ENCODE measurements at places on chromosomes 12 and 14. TPM values are rescaled to one million over a fixed set of nuclear protein-coding genes. Genes with fewer than 3 reads are reported as not detected.

Gene CIDEB
- polyA plus RNA-seq = 3.6 TPM

Gene CYP27B1
- polyA plus RNA-seq = not detected

Gene PMCH
- polyA plus RNA-seq = 2.1 TPM

Gene AMN
- polyA plus RNA-seq = not detected

Gene ALDH1L2
- polyA plus RNA-seq = 7.7 TPM

Gene CCNT1
- 17.9 TPM for polyA plus RNA-seq

Gene CLEC4A
- 3.8 TPM for polyA plus RNA-seq

Gene SOAT2
- not detected for polyA plus RNA-seq

Gene NANOG
- 0.09 TPM for polyA plus RNA-seq

Gene EML1
- polyA plus RNA-seq = 14.9 TPM

Gene RPGRIP1
- 0.74 TPM for polyA plus RNA-seq

Gene CCDC177
- polyA plus RNA-seq = 0.13 TPM

Gene AKAP6
- polyA plus RNA-seq = 142 TPM

Gene RNASE3
- 2.3 TPM for polyA plus RNA-seq

Gene CIROP
- polyA plus RNA-seq = not detected

Gene TBPL2
- polyA plus RNA-seq = not detected

Gene BCL11B
- 0.26 TPM for polyA plus RNA-seq

Gene CCDC197
- not detected for polyA plus RNA-seq

Gene PTPRB
- 3.1 TPM for polyA plus RNA-seq

Gene KRT3
- not detected for polyA plus RNA-seq

Gene NFATC4
- 0.81 TPM for polyA plus RNA-seq

Gene IRF9
- polyA plus RNA-seq = 7.2 TPM

Gene FOXN4
- 0.40 TPM for polyA plus RNA-seq

Gene RNASE1
- polyA plus RNA-seq = 37.8 TPM

Gene FRMD6
- polyA plus RNA-seq = 2.0 TPM

Gene LHX5
- 3.1 TPM for polyA plus RNA-seq

Gene CMKLR1
- polyA plus RNA-seq = not detected

Gene TAS2R10
- polyA plus RNA-seq = 4.6 TPM

Gene DTX1
- 13.5 TPM for polyA plus RNA-seq

Gene TMEM30B
- not detected for polyA plus RNA-seq

Gene PIWIL1
- polyA plus RNA-seq = not detected

Gene TMED10
- polyA plus RNA-seq = 182 TPM

Gene SLC4A8
- polyA plus RNA-seq = 41.2 TPM

Gene SIX1
- polyA plus RNA-seq = not detected

Gene PRPH
- not detected for polyA plus RNA-seq

Gene ADAMTS20
- polyA plus RNA-seq = not detected

Data from Purkinje cell (primary cell).